Aorta (tissue), 5 donors: ENCODE measurements at places on chromosomes 6 and 20. TPM values are rescaled to one million over a fixed set of nuclear protein-coding genes. Genes with fewer than 3 reads are reported as not detected.
A peak's percentile ranks its signal among the peaks of the same experiment; 100 is the strongest.

PTK6 gene
- total RNA-seq: 0.30 TPM

ADAT2 gene
- total RNA-seq: 9.1 TPM

DNA sequence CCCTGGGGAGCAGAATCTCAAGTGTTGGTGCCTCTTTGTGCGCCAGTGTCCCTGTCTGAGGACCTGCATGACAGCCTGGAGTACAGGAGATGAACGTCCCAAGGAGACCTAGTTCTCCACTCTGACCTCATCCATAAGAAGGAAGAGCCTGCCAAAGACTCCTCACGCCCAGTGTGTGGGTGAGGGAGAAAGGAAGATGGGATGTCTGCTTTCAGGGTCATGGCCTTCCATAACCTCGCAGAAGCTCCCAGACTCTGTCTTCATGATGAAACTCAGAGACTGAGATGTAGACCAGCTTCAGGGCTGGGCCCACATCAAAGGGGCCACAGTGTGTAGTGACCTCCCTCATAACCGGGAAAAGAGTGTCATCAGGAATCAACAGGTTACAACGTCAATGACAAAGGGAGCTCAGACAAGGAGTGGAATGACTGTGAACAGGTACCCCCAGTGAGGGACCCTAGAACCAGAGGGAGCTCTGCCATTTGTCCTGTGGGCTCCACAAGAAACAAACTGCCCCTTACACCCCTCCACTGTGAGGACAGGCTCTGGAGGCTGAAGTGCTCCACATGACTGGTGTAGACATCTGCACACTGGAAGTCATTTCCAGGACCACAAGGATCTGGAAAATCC, 8.1 kb downstream of the HLA-DQB1 start:
- H3K4me3 ChIP-seq: no peak overlapping the region
- H3K4me1 ChIP-seq: no peaks in the 10 kb centered on the region
- no peak for DNase-seq

DNA sequence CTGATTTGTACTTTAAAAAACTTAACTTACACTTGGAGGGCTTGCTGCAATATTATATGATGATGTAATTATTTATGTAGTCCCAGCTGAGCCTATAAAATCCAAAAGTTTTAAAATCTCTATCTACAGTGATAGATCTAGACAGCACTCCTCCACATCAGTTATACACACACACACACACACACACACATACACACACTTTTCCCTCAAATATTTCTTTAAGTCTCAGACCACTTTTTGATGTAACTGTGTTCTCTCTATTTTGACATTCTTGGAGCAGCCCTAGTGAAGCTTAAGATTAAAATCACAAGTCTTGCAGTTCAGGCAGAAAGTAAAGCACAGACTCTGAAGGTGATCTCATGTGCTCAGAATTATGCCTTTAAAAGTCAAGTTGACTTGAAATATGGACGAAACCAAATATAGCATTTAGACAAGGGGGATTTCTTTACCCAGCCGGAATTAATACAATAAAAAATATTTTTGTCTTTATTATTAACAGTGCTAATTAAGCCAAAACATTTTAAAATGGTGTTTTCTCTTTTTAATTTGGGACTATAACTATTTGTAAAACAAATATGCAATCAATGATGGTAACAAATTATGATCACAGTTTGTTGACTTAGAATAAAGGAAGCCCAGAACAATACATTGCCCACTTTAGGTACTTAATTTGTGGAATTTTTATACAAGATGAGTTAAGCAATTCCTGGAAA, 63.5 kb upstream of the TMEM30A start:
- no peaks in the 10 kb centered on the region for H3K27me3 ChIP-seq
- H3K36me3 ChIP-seq: no peaks in the 10 kb centered on the region
- no peak for DNase-seq
- H3K4me3 ChIP-seq: no peak overlapping the region
- H3K27ac ChIP-seq: peak overlapping the region; percentile 70

DNA sequence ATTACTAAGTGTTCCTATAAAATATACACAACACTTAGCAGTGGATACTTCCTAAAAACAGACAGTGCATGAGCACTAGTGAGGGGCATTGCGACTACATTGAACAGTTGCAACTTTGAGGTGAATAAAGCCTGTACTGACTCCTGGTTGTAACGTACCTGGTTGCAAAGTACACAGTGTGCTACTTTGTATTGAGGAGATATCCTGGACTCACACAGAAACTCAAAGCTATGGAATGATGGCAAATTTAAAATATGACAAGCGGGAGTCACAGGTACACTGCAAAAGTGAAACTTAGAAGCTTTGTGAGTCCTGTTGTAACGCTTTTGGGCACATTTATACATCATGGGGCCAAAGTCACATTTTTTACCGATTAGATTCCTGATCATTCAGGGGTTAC, 55.6 kb upstream of the HLA-A start:
- H3K27me3 ChIP-seq: no peaks in the 10 kb centered on the region
- H3K27ac ChIP-seq: no peak overlapping the region
- no peaks in the 10 kb centered on the region for H3K36me3 ChIP-seq
- no peak for DNase-seq
- H3K4me1 ChIP-seq: no peaks in the 10 kb centered on the region
- no peak overlapping the region for H3K4me3 ChIP-seq
